ENCODE measurements at places on chromosomes 1 and 21.

DNA sequence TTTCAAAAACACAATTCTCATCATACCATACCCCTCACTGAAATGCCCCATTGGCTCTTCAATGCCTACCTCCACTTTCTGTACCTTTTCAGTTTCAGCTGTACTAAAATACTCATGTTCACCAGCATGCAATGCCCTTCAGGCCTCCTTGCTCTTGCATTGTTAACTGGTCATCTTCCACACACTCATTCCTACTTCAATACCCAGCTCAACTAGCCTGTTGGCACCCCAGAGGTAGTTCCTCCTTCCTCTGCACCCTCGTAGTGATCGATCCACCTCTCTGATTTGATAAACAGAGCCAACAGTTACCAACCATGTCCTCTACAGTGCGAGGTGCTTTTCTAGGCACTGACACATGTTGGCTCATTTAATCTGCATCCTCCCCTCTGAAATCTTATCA lies 46.7 kb downstream of the PGBD5 start:
- H3K4me1 ChIP-seq = no peaks in the 10 kb centered on the region
- H3K4me3 ChIP-seq = no peak overlapping the region
- no peaks in the 10 kb centered on the region for H3K36me3 ChIP-seq
- no peak overlapping the region for H3K27ac ChIP-seq

DNA sequence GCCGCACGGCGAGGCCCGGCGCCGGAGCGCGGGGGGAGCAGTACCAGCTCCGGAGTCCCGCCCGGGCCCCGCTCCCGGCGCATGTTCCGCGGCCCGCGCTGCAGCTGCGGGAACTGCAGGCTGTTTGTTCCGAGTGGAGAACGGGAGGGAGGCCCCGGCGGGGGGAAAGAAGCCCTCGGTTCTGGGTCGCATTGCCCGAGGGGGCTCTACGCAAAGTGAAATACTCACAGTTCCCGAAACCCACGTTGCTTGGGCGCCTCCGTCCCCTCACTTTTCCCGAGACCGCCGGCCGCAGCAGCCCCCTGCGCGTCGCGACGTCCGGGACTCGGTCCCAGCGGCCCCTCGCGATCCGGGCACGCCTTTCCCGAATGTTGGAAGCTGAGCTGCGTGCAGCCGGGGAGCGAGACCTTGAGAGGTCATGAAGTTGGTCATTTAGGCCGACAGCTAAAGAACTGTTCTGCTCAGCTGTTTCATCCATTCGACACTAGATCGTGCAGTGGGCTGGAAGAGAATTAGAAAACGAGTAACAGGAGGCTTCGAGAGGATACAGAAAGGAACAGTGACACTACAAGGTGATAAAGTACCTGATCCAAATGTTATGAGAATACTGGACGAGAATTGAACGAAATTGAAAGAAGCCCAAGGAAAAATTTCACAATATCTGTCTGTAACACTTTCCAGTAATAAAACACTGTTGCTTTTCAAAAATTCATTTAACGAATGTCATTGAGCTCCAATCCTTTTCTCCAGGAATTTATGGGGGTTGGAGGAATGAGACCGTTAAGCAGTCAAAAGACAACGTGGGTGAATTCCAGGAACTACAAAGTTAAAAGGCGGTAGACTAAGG lies 657 bp upstream of the LIN9 start:
- DNase-seq = no peak
- peaks cover 26% of the 10 kb centered on the region for H3K27me3 ChIP-seq
- peak overlapping the region; percentile 77 for H3K4me3 ChIP-seq
- peaks cover 28% of the 10 kb centered on the region for H3K4me1 ChIP-seq

DNA sequence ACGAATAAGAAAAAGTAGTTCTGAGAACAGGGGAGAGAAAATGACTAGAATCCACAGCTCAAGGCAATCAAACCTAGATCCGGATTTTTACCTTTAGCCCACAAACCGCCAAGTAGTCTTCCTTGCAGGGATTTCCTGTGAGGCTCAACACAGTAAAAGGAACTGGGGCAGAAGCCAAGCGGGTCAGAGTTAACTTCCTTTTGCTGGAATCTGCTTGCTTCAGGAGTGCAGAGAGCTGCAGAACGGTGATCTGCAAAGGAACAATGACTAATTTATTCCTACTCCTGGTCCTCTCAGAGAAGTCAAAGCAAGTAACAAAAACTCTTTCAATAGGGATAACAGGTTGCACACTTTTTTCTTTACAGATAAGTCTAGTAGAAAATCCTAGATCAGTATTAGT lies 53.4 kb downstream of the UBR4 start:
- H3K36me3 ChIP-seq = peaks cover 92% of the 10 kb centered on the region
- no peaks in the 10 kb centered on the region for H3K27me3 ChIP-seq
- DNase-seq = no peak

- H3K4me3 ChIP-seq = no peak overlapping the region
- DNase-seq = no peak
- no peaks in the 10 kb centered on the region for H3K27me3 ChIP-seq
These were observed 1285.8 kb upstream of the NCAM2 start for GRCh38 chr21:19712441-19712840.

GRCh38 chr1:225651872-225652728 lies 823 bp downstream of the ENAH start:
- no peak for DNase-seq
- peak overlapping the region; percentile 85 for H3K4me3 ChIP-seq
- no peaks in the 10 kb centered on the region for H3K36me3 ChIP-seq

DNA sequence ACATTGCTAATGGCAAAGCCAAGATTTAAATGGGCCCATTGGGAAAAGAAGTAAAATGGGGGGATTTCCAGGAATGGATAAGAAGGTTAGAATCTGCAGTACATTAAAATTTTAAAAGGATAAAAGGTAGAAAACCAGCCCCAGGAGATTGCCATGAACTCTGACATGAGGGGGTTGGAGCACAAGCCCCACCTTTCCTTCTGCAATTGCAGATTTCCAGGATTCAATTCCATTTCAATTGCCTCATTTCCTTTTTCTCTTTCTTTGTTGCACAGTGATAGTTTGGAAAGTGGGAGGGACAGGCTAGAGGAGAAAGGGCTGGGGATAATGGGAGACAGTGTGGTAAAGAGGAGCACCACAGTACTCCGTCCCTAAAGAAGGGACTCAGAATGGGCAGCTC lies 238.5 kb upstream of the RAB4A start:
- H3K36me3 ChIP-seq = no peaks in the 10 kb centered on the region
- peaks cover 22% of the 10 kb centered on the region for H3K27me3 ChIP-seq
- H3K27ac ChIP-seq = no peak overlapping the region
- H3K4me3 ChIP-seq = no peak overlapping the region

GRCh38 chr21:26962621-26963181 lies 4.2 kb downstream of the ADAMTS5 start:
- H3K27ac ChIP-seq = no peak overlapping the region
- no peak for DNase-seq
- no peaks in the 10 kb centered on the region for H3K4me1 ChIP-seq
- no peaks in the 10 kb centered on the region for H3K36me3 ChIP-seq

- H3K27me3 ChIP-seq = no peaks in the 10 kb centered on the region
- H3K4me3 ChIP-seq = no peak overlapping the region
- H3K4me1 ChIP-seq = peaks cover 86% of the 10 kb centered on the region
- no peak overlapping the region for H3K27ac ChIP-seq
- DNase-seq = no peak
These were observed 57.2 kb downstream of the ITPKB start for GRCh38 chr1:226681652-226682493.

- H3K36me3 ChIP-seq = no peaks in the 10 kb centered on the region
- no peaks in the 10 kb centered on the region for H3K27me3 ChIP-seq
- no peak overlapping the region for H3K27ac ChIP-seq
- peaks cover 5% of the 10 kb centered on the region for H3K4me1 ChIP-seq
These were observed 57.5 kb downstream of the MAP3K7CL start for GRCh38 chr21:29187944-29188343.

GRCh38 chr1:231512147-231512698 lies 16.2 kb upstream of the TSNAX start:
- no peak for DNase-seq
- H3K27me3 ChIP-seq = peaks cover 32% of the 10 kb centered on the region

- H3K27me3 ChIP-seq = peaks cover 39% of the 10 kb centered on the region
- peaks cover 15% of the 10 kb centered on the region for H3K4me1 ChIP-seq
- H3K27ac ChIP-seq = no peak overlapping the region
- H3K4me3 ChIP-seq = no peak overlapping the region
- no peaks in the 10 kb centered on the region for H3K36me3 ChIP-seq
These were observed 46.7 kb downstream of the PHC2 start for GRCh38 chr1:33384040-33384812.

GRCh38 chr1:192260076-192260475 lies 56.7 kb upstream of the RGS21 start:
- no peaks in the 10 kb centered on the region for H3K27me3 ChIP-seq
- no peak overlapping the region for H3K4me3 ChIP-seq
- DNase-seq = no peak
- no peaks in the 10 kb centered on the region for H3K36me3 ChIP-seq

GRCh38 chr1:150477320-150477719 lies 9.9 kb upstream of the TARS2 start:
- peaks cover 5% of the 10 kb centered on the region for H3K4me1 ChIP-seq
- no peak overlapping the region for H3K27ac ChIP-seq
- peaks cover 1% of the 10 kb centered on the region for H3K27me3 ChIP-seq
- DNase-seq = no peak

GRCh38 chr1:155591770-155592169 lies 18.2 kb upstream of the MSTO1 start:
- no peak for DNase-seq
- peaks cover 3% of the 10 kb centered on the region for H3K4me1 ChIP-seq
- no peak overlapping the region for H3K27ac ChIP-seq
- H3K4me3 ChIP-seq = no peak overlapping the region
- H3K36me3 ChIP-seq = no peaks in the 10 kb centered on the region

GRCh38 chr1:224644553-224645154 lies 28.5 kb downstream of the CNIH3 start:
- H3K27me3 ChIP-seq = peaks cover 13% of the 10 kb centered on the region
- peak; percentile 45 for DNase-seq
- H3K4me1 ChIP-seq = peaks cover 2% of the 10 kb centered on the region
- no peaks in the 10 kb centered on the region for H3K36me3 ChIP-seq
- H3K4me3 ChIP-seq = no peak overlapping the region

- H3K36me3 ChIP-seq = no peaks in the 10 kb centered on the region
- H3K4me3 ChIP-seq = no peak overlapping the region
- DNase-seq = no peak
- no peak overlapping the region for H3K27ac ChIP-seq
- H3K27me3 ChIP-seq = peaks cover 2% of the 10 kb centered on the region
These were observed 90.0 kb downstream of the SYT14 start for GRCh38 chr1:210027994-210028393.

DNA sequence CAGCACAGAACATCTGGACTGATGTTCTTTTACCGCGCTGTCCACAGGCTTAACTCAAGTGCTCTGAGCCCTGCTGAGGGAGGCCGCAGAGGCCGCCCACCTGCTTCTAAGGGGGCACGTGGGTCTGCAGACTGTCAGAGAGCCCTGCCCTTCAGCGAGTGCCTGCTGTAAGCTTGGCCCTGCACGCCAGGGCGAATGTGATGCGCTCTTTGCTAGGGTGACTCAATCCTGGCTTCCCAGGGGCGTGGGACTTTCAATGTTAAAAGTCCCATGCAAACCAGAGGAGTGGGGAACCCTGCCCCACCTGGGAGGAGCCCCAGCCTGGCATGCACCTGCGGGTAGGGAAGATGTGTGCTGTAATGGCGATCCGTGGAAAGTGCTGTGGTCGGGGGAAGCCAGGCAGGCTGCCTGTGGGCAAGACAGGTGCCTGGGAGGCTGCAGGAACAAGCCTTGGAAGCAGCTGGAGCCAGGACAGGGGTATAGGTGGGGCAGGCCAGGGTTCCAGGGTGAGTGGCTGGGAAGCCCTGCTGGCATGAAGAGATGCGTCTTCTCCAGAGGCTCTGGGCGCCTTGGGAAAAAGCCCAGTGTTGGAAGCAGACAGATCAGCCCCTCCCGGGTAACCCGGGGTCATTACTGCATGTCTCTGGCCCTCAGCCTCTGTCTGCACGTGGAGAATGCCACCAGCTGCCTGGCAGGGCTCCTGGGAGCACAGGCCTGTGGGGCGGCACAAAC lies 594 bp upstream of the PANK4 start:
- H3K4me3 ChIP-seq = peak overlapping the region; percentile 19
- DNase-seq = peak; percentile 38
- peaks cover 11% of the 10 kb centered on the region for H3K36me3 ChIP-seq
- peaks cover 31% of the 10 kb centered on the region for H3K4me1 ChIP-seq

DNA sequence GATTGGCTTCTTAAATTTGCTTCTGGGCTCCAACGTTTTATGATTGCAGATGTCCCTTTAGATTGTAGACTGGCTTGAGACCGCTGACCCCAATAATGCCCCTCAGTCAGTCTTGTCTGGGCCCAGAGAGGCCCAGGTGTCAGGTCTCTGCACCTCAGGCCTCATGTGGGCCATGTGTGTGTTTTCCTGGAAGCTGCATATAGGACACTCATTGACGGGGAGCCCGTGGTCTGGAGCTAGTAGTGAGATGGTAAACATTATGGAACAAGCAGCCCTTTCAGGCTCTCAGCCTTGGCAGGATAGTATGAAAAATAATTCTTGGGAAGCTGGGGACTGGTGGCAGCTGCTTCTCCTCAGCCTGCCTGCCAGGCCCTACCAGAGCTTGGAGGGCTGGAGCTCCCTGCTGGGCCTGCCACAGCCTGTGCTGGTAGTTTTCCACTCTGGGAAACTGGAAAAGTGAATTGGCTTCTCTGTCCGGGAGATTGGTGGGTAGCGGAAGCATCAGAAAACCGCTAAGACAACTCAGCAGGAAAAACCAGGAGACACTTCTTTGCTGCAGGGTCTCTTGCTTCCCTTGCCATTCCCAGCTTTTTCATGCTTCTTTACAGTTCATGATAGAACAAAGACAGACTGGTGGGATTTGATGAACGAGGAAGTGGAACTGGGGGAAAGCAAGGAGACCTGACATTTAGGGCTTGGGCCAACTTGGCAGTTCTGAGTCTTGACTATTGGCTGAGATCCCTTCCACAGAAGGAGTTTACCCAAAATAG lies 57.8 kb upstream of the HSD17B7 start:
- no peak overlapping the region for H3K27ac ChIP-seq
- peaks cover 3% of the 10 kb centered on the region for H3K27me3 ChIP-seq
- H3K4me1 ChIP-seq = no peaks in the 10 kb centered on the region
- no peak for DNase-seq
